Naive B cell (primary cell): ENCODE measurements at places on chromosomes 4 and X. TPM values are rescaled to one million over a fixed set of nuclear protein-coding genes. Genes with fewer than 3 reads are reported as not detected.
A peak's percentile ranks its signal among the peaks of the same experiment; 100 is the strongest.

DNA sequence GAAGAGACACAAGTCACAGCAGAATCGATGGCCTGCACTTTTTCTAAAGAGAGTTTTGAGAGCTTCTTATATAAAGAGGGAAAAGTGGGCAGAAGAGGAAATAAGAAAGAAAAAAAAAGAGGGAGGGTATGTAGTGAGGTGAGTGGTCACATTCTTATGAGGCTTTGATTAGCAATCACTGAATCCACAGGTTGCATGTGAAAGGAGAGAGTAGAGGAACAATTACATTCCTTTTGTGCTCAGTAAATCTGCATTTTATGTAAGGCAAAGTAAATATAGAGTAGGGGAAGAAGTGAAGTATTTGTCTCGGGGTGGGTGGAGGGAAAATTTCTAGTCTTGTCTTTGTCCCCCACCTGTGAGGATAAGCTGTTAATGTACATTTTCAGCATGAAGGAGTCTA, 26.8 kb upstream of the MBTPS2 start:
- DNase-seq: no peak
- peaks cover 8% of the 10 kb centered on the region for H3K27me3 ChIP-seq
- H3K4me1 ChIP-seq: no peaks in the 10 kb centered on the region
- no peak overlapping the region for H3K4me3 ChIP-seq
- no peak overlapping the region for H3K27ac ChIP-seq
- no peaks in the 10 kb centered on the region for H3K36me3 ChIP-seq

- no peaks in the 10 kb centered on the region for H3K27me3 ChIP-seq
- DNase-seq: no peak
- H3K4me3 ChIP-seq: no peak overlapping the region
These were observed 11.3 kb downstream of the ARL13A start for GRCh38 chrX:100980608-100981497.

- no peak for DNase-seq
- H3K4me1 ChIP-seq: peaks cover 37% of the 10 kb centered on the region
- no peak overlapping the region for H3K4me3 ChIP-seq
- H3K27ac ChIP-seq: no peak overlapping the region
These were observed 25.6 kb downstream of the CD99L2 start for GRCh38 chrX:150872773-150873336.

DNA sequence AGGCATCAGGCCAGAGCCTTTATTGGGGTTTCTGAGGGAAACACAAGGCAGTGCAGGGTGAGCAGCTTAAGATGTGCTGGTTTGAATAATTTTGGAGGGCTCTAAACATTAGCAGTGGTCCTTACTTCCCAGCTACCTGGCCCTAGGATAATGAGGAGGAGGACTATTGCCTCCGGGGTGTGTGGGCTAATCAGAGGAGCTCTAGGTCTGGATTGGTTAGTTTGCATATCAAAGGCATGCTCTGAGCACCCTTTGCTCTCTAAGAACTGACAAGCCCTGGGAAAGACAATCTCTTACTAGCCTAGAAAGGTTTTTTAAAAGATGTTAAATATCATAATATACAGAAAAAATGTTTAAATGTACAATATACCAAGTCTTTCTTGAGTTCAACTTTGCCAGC, 58.4 kb downstream of the RXFP1 start:
- H3K4me3 ChIP-seq: no peak overlapping the region
- no peak for DNase-seq
- no peaks in the 10 kb centered on the region for H3K27me3 ChIP-seq
- H3K4me1 ChIP-seq: no peaks in the 10 kb centered on the region

GRCh38 chr4:94833394-94833793, 75.6 kb downstream of the BMPR1B start:
- H3K36me3 ChIP-seq: no peaks in the 10 kb centered on the region
- H3K27me3 ChIP-seq: no peaks in the 10 kb centered on the region
- no peaks in the 10 kb centered on the region for H3K4me1 ChIP-seq
- no peak for DNase-seq
- H3K4me3 ChIP-seq: no peak overlapping the region

DNA sequence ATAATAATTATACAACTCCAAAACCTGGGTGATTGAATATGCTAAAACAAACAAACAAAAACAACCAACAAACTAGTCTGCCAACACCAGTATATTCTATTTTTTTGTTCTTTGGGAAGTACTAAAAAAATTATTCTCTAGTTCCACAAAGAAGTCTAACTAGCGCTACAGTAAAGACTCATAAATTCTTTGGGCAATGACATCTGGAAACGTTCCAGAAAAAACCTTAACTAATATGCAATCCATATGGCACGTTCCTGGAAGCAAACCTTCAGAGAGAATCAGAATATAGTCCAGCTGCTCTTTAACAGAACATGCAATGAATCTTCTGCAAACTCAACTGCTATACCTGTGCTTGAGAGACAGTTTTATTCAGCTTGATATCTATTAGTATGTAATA, 500.1 kb downstream of the TRAM1L1 start:
- no peak for DNase-seq
- no peaks in the 10 kb centered on the region for H3K27me3 ChIP-seq
- H3K27ac ChIP-seq: no peak overlapping the region
- H3K4me1 ChIP-seq: no peaks in the 10 kb centered on the region

DNA sequence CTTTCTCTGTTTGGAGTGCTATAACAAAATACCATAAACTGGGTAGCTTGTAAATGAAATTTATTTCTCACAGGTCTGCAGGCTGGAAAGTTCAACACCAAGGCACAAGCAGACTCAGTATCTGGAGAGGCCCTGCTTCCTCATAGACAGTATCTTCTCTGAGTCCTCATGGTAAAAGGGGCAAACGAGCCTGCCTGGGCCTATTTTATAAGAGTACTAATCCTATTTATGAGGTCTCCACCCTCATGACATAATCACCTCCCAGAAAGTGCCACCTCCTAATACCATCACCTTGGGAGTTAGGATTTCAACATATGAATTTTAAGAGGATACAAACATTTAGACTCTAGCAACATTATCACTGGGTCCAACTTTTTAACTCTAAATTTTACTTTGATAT, 200.3 kb downstream of the STPG2 start:
- DNase-seq: no peak
- peaks cover 8% of the 10 kb centered on the region for H3K36me3 ChIP-seq
- H3K27me3 ChIP-seq: no peaks in the 10 kb centered on the region
- no peak overlapping the region for H3K4me3 ChIP-seq
- H3K27ac ChIP-seq: no peak overlapping the region
- H3K4me1 ChIP-seq: no peaks in the 10 kb centered on the region

DNA sequence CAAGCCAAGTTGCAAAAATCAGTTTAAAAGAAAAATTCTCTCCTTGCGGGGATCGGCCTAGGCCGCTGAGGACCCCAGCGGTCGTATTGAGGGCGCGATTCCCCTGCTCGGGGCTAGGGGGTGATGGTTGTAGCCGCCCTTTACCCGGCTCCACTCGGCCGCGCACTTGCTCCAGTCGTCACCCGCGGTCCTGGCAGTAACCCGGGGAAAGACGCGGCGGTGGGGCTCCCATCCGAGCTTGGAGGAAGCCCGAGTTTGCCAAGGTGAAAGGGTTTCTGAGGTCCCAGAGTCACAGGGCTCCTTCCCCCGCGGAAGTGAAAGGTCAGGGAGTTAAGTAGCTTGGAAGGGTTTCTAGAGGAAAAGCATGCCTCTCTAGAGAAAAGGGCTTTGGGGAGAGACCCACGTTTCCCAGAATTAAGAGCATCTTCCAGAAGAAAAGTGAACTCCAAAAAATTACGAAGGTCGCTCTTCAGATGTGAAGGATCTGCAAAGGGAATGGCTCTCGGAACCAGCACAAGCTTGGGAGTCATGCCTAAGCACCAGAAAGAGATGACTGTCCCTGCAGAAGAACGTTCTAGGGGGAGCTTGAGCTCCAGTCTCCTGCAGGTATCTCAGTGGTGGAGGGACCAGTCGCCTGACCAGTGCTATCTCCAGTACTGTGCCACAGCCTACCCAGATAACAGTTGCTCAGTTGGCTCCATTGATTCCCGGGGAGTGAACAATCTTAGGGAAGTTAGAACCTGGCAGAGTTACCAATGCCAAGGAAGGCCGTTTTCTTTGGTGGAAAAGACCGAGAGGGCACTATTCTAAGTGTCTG, 875 bp downstream of the LAP3 start:
- peak; percentile 7 for DNase-seq
- H3K27me3 ChIP-seq: no peaks in the 10 kb centered on the region
- peak overlapping the region; percentile 95 for H3K4me3 ChIP-seq

- no peak overlapping the region for H3K27ac ChIP-seq
- peaks cover 18% of the 10 kb centered on the region for H3K4me1 ChIP-seq
- no peaks in the 10 kb centered on the region for H3K27me3 ChIP-seq
- no peak for DNase-seq
- no peaks in the 10 kb centered on the region for H3K36me3 ChIP-seq
- peak overlapping the region; percentile 15 for H3K4me3 ChIP-seq
These were observed 1.8 kb downstream of the CENPU start for GRCh38 chr4:184732126-184732525.

DNA sequence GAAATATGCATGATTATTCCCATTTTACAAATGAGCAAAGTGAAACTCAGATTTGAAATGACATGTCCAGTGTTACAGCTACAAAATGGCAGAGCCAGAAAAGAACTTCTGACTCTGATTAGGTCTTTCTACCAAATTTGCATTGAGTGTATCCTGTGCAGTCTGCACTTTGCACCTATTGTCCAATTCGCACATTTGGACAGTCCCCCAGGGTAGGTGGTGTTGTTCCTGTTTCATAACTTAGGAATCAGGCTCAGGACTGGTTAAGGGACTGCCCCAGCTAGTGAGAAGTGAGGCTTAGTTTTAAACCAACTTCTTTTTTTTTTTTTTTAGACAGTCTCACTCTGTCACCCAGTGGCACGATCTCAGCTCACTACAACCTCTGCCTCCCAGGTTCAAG, 137.9 kb upstream of the NALF2 start:
- H3K4me3 ChIP-seq: no peak overlapping the region
- H3K4me1 ChIP-seq: no peaks in the 10 kb centered on the region
- no peaks in the 10 kb centered on the region for H3K36me3 ChIP-seq
- DNase-seq: no peak

- H3K4me3 ChIP-seq: no peak overlapping the region
- no peak for DNase-seq
- no peaks in the 10 kb centered on the region for H3K27me3 ChIP-seq
- H3K36me3 ChIP-seq: no peaks in the 10 kb centered on the region
These were observed 93.6 kb upstream of the NAP1L5 start for GRCh38 chr4:88791274-88791673.

DNA sequence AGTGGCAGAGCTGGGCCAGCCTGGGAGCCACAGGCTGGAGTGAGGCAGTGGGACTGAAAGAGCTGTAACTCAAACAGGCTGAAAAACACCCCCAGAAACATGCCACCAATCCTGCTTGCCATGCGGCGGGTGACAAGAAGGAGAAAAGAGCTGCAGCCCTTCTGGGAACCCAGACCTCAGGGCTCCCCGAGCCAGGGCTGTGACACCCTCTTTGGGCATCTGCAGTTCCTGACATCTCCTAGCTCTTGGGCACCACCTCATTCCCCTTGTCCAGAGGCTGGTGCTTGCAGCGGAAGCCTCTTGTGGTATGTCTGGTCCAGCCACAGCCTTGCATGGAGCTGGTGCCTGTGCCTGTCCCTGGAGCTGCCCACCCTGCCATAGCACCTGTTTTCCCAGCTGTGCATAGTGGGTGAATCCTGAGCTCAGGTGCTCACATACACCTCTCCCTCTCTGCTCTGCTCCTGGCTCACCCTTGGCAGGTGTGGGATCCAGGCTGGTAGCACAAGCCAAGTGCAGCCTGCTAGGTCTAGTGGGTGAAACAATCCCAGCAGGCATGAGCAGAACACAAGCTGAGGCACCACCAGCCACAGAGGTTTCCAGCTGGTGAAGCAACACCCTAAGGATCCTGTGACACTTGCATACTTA, 149.0 kb downstream of the CXXC4 start:
- H3K4me3 ChIP-seq: no peak overlapping the region
- no peaks in the 10 kb centered on the region for H3K27me3 ChIP-seq
- DNase-seq: no peak
- no peaks in the 10 kb centered on the region for H3K36me3 ChIP-seq
- H3K4me1 ChIP-seq: no peaks in the 10 kb centered on the region

DNA sequence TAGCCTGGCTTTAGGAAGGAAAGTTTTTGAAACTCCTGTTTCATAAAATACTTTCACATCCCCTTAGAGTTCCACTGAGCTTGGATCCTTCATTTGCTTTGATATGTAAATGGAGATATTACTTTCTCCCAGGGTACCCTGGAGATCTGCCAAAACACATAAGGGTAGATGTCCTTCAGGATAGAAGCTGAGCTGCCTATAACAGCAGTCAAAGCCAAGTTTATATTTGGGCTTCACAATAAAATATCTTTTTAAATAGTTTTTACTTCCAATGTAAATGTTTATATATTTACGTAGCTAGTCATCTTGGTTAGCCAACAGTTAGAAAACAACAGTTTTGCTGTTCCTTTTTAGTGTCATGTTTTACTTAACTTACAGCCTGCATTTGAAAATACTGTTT, 742.3 kb upstream of the POU3F4 start:
- H3K27ac ChIP-seq: no peak overlapping the region
- H3K4me1 ChIP-seq: no peaks in the 10 kb centered on the region
- H3K27me3 ChIP-seq: no peaks in the 10 kb centered on the region
- H3K4me3 ChIP-seq: no peak overlapping the region
- DNase-seq: no peak
- peaks cover 7% of the 10 kb centered on the region for H3K36me3 ChIP-seq

DNA sequence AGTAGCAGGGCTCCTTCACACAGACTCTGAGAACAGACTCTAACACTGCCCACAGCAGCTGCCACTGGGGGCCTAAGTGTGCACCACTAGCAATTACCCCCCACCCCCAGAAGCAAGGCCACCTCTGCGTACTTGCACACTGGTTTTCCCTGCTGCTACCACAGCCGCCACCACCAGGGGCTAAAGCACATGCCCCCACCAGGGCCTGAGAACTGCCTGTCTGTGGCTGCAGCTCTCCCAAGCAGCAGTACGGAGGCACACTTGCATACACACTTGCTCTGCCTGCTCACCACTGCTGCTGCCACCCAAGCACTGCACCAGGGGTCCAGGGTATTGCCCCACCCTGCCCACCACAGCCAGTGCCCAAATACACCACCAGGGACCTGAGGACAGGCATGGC, 59.6 kb downstream of the SCML2 start:
- no peaks in the 10 kb centered on the region for H3K4me1 ChIP-seq
- no peak for DNase-seq
- H3K4me3 ChIP-seq: no peak overlapping the region
- no peak overlapping the region for H3K27ac ChIP-seq

DNA sequence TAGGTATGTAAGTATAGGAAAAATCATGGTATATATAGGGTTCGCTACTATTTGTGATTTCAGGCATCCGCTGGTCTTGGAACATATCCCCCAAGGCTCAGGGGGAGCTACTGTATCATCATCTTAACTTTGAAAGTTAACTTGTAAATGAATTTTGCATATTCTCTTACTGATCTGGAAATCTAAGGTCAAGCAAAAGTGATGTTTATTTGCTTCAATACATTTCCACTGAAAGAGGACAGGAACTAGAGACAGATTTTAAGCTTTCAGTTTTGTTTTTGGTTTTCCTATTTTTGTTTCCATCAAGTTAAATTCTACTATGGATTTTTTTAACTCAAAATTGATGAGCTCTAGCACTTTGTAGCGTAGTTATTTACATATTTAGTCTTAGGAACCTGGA, 56.2 kb downstream of the NAF1 start:
- H3K4me3 ChIP-seq: no peak overlapping the region
- no peaks in the 10 kb centered on the region for H3K27me3 ChIP-seq
- peak; percentile 2 for DNase-seq

SMAD1 gene
- polyA plus RNA-seq: 0.41 TPM

RAB39B gene
- 5.4 TPM for polyA plus RNA-seq
